Naive thymus-derived CD4-positive, alpha-beta T cell (primary cell): ENCODE measurements at places on chromosomes 12 and 14. TPM values are rescaled to one million over a fixed set of nuclear protein-coding genes. Genes with fewer than 3 reads are reported as not detected.

GRCh38 chr14:30551460-30551859 lies 7.5 kb upstream of the G2E3 start:
- H3K4me3 ChIP-seq, result no peak overlapping the region
- H3K4me1 ChIP-seq, result no peaks in the 10 kb centered on the region
- no peak overlapping the region for H3K27ac ChIP-seq
- peaks cover 4% of the 10 kb centered on the region for H3K27me3 ChIP-seq

Gene ABCC9
- not detected for polyA plus RNA-seq

Gene SCN8A
- 0.33 TPM for polyA plus RNA-seq

DNA sequence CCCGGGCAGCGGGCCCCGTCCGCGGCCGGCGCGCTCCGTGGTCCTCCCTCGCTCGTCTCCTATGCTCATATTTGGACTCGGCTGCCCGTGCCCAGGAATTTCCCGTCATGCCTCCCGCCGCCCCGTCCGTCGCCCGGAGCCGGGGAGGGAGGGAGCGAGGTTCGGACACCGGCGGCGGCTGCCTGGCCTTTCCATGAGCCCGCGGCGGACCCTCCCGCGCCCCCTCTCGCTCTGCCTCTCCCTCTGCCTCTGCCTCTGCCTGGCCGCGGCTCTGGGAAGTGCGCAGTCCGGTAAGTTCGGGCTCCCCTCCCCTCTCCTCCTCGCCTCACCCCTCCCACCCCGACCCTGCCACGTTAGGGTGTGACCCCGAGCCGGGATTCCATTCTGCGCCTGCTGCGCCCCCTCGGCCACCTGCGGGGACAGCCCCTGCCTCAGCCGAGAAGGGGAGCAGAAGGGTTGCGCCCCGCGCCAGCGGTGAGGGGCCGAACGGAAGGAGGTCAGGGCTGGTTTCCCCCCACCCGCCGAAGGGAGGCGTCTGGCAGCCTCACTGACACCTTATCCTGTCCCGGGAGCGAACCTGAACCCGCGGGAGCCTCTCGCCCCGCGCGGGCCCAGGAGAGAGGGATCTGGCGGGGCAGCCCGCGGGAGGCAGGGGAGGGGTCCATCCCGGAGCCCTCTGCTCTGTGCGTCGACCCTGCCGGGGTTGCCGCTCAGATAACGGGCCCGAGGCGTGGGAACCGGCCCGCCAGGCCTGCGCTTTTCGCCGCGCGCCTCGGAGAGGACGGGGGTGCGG lies at the start of gene MSRB3:
Gene MSRB3, plus strand, starts transcription at position 108 of the 793 bp plus-strand sequence. CDS start 29,897 bp downstream, outside the sequence.
- H3K27me3 ChIP-seq, result no peaks in the 10 kb centered on the region
- peak within 1 kb of the TSS; percentile 43 for H3K4me3 ChIP-seq
- DNase-seq, result no peak
- H3K27ac ChIP-seq, result no peak within 1 kb of the TSS

- no peak for DNase-seq
- no peaks in the 10 kb centered on the region for H3K27me3 ChIP-seq
- no peaks in the 10 kb centered on the region for H3K36me3 ChIP-seq
- no peak overlapping the region for H3K27ac ChIP-seq
Measured at GRCh38 chr12:121769831-121770301, 23.6 kb downstream of the RHOF start.

DNA sequence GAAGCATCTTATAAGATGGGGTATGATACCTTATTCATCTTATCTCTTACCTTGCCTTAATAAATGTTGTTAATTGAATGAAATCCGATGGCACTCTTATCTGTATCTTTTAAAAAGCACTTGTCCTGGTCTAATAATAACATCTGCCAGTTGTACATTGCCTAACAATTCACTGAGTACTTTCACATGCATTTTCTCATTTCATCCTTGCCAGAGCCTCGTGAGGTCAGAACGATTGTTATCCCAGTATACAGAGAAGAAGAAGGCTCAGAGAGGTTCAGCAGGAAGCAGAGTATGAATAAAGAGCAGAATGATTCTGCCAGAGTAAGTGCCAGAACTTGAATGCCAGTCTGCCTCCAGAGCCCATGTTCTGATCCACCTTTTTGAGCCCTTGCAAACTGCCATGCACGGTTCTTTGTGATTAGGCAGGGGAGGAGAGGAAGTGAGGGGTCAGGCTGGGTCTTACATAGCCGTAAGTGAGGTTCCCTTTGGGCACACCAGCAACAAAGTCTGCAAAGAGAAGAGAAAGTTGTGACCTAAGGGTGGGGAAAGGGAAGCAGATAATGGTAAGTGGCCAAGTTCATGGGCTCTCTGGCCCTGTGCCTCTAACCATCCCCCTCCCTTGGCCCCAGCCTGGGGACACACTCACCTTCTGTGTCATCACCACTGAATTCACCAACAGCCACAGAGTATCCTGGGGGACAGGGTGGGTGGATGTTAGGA lies 11.7 kb downstream of the ITGA5 start:
- H3K4me3 ChIP-seq, result no peak overlapping the region
- peaks cover 45% of the 10 kb centered on the region for H3K36me3 ChIP-seq
- no peak for DNase-seq
- no peaks in the 10 kb centered on the region for H3K27me3 ChIP-seq
- peaks cover 39% of the 10 kb centered on the region for H3K4me1 ChIP-seq

DNA sequence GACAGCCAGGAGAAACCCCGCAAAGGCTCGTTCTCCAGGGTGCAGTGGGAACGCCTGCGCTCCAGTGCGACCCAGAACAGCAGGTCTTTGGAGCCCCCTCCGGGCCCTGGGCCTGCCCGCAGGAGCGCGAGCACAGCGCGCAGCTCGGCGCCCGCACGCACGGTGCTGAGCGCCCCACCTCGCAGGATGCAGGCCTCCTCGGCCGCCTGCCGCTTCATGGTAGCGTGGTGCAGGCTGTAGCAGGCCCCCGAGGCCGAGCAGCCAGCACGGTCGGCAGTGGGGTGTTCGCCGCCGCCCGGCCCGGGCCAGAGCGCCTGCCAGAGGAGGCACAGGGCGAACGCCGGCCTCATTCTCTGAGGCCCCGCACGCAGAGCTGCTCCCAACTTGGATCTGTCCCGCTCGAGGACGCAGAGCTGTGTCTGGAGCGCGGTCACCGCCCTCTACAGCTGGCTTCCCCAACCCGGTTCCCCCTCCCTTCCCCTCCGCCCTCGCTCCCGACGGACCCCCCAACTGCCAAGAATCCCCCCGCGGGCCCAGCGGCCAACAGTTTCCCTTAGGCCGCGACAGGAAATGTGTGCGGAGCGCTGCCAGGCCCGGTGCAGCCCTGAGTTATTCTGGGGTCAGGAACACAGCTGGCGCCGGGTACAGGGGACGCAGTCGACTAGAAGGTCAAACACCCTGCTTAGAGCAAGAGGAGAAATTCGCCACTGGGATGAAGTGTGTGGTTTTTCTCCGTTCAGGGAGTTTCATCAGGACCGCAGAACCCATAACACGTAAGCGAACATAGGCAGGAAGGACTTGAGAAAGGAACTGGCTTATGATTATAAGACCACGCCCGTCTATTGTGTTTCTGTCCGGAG lies at the start of gene CLEC14A:
Gene CLEC14A, minus strand, starts transcription at position 421 of the 860 bp plus-strand sequence. Its CDS starts 71 bp downstream, at position 350.
- no peak within 1 kb of the TSS for H3K27ac ChIP-seq
- H3K36me3 ChIP-seq, result no peaks in the 10 kb centered on the region
- H3K27me3 ChIP-seq, result no peaks in the 10 kb centered on the region
- H3K4me3 ChIP-seq, result peak within 1 kb of the TSS; percentile 27
- peak; percentile 3 for DNase-seq
- H3K4me1 ChIP-seq, result peaks cover 4% of the 10 kb centered on the region

- no peak for DNase-seq
- H3K27me3 ChIP-seq, result no peaks in the 10 kb centered on the region
- no peaks in the 10 kb centered on the region for H3K4me1 ChIP-seq
Measured at GRCh38 chr12:109687250-109687649, 26.4 kb upstream of the FAM222A start.
